Activated CD8-positive, alpha-beta T cell treated with anti-CD3 and anti-CD28 coated beads for 36 hours (primary cell): ENCODE measurements at places on chromosomes 2 and 18.

GRCh38 chr18:66439670-66440069, 164.2 kb downstream of the CDH19 start:
- DNase-seq = no peak

DNA sequence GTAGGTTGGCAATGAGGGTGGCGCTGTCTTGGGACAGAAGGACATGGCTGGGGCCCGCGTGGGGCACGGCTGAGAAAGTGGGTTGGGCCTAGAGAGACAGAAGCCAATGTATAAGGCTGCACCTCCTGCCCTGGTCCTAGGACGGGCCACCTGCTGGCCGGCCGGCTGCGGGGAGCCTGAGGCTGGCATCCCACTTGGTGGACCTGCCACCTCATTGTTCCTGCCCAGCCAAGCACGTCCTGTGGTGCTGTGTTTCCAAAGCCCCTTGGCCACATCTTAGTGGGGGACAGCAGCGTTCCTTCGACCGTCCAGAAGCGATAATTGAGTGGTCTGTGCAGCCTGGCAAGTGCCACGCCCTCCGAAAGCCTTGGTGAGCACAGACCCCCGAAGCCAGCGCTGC, 223.9 kb downstream of the LDLRAD4 start:
- no peak for DNase-seq

GRCh38 chr18:50911006-50911405, 32.1 kb downstream of the ME2 start:
- no peak for DNase-seq

DNA sequence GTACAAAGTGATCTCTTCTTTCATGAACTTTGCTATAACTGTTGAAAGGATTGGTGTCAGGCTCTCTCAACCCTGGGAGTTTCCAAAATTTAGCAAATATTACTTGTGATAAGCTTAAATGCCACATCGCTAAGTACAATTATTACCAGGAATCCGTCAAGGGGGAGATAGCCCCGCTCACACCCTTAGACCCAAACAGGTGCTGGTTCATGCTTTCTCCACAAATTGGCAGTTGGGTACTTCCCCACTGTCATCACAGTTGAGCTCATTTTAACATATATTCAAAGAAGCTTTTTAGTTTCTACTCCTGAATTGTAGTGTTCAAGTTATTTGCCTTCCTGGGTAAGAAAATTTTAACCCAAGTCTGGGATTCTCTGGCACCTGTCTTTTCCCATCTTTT, 29.8 kb upstream of the EPB41L5 start:
- DNase-seq = no peak

GRCh38 chr2:112216167-112216566, 38.7 kb downstream of the ZC3H8 start:
- no peak for DNase-seq

DNA sequence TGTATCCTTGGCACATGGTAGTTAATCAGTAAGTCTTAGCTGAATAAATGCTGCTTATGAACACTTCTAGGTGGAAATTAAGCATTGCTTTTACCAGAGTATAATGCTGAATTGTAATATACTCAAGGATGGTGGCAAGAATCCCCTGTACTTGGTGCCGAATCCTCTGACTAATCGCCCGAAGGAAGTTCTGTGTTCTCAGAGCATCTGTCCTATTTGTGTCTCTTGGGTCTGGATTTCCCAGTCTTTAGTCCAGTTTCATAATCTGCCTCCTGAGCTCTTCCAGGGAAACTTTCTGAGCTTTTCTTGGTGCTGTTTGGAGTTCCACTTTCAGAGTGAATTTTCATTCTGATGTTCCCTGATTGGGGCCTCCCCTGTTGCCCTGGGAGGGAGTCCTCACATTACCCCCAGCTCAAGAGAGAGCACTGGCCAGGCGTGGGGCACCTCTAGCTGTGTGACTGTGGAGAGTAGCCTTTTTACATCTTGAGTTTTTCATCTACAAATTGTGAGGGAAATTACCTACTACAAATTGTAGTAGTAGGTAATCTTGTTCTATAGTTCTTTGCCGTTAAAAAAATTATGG, 144.9 kb downstream of the LTBP1 start:
- DNase-seq = no peak

DNA sequence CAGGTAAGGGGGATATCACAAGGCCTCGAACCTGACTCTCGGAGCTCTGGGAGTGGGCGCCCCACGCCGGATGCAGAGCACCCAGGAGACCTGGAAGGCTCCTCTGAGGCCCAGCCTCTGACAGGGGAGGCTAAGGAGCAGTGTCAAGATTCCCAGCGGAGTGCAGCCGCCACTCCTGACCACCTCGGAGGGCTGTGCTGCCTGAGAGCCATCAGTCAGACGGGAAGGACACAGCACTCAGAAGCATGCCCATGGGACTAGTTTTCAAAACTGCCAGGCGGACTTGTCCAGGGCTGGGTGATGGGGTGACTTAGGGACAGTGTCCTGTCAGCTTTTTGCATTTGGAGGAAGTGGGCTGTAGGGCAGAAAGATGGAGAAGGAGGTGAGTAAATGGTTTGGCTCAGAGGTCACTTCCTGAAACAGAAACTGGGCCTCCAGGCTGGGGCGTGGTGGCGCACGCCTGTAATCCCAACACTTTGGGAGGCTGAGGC, 34.6 kb upstream of the B3GNT7 start:
- DNase-seq = no peak

DNA sequence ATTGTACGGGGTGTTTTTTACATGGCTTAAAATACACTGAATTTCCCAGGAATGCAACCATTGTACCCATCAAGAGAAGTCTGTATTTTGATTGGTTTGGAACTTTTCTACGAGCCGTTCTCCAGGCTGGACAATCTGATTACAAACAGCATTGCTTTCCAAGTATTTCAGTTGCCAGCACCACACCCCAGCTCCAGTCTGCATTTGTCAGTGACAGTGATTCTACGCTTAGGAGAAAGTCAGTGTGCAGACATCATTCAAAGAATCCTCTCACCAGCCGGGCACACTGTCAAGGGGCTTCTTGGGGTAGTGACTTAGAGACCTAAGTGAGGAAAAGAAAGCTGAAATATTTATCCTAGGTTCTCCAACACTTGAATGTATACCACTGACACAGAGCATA, 194.1 kb downstream of the ANAPC1 start:
- no peak for DNase-seq

DNA sequence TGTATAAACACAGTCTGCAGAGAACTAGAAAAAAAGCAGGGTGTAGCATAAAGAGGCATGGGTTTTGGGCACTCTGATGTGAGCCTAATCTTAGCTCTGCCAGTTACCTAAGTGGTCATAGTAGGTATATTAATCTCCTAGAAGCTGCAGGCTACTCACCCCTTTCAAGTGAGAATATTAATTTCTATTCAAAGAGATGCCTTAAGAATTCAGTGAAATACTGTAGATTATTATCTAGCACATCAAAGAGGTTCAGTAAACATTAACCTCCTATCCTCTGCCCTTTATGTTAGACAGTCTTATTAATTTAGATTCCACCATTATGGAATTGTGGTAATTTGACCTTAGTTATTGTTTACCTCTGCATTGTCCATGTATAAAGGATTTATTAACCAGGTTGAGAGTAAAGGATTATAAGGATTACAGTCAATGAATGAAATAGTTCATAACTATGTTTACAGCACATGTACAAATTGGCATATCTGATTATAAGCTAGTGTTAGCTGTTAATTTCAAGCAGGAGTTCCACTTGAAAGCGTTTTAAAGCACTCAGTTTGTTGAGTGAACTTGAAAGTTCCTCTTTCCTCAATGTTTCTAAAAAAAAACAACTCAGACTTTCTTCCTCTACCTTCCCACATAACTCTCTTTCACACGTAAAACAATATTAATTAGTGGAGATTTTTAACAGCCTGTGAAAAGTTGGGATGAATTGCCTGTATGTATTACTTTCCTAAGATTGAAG, 150.6 kb upstream of the EPC2 start:
- no peak for DNase-seq

DNA sequence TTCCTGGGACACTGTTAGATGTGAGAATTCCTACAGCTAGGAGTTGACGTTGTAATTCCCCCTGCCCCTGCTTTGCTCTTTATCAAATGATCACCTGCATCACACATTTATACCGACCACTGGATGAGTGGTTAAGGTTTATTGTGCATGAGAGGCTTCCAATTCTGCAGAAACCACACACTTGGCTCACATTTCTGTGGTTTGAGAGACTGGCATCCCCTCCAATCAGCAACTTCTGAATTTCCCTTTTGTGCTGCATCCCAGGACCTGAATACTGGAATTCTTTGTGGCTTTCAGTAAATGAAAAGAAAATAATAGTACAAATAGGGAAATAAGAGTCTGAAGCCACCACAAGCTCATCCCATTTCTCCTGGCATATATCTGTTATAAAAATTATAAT, 628.7 kb upstream of the PIK3C3 start:
- no peak for DNase-seq
